B cell (primary cell): ENCODE measurements at places on chromosomes 12 and 14. TPM values are rescaled to one million over a fixed set of nuclear protein-coding genes. Genes with fewer than 3 reads are reported as not detected.

DNA sequence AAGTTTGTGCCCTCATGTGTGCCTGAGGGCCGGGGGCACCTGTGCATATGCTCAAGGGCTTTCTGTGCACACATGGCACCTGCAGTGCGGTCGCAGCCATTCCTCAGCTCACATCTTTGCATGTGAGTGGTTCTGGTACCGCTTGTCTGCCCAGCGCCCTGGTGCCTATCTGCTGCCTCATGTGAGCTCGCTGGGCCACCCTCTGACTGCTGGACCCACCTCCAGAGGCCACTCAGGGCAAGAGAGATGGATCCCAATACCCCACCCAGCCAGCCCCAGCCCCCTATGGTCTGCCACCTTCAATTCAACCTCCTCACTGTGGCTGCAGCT is 5.4 kb upstream of the AMN start:
- H3K4me1 ChIP-seq: peaks cover 55% of the 10 kb centered on the region
- peak; percentile 84 for DNase-seq
- H3K27me3 ChIP-seq: no peaks in the 10 kb centered on the region
- H3K27ac ChIP-seq: peak overlapping the region; percentile 55

Gene NOS1
- not detected in 2 replicates for polyA plus RNA-seq

- H3K36me3 ChIP-seq: no peaks in the 10 kb centered on the region
- H3K27me3 ChIP-seq: no peaks in the 10 kb centered on the region
- H3K4me3 ChIP-seq: no peak overlapping the region
These were observed 151.9 kb downstream of the GXYLT1 start for GRCh38 chr12:41992692-41993215.

DNA sequence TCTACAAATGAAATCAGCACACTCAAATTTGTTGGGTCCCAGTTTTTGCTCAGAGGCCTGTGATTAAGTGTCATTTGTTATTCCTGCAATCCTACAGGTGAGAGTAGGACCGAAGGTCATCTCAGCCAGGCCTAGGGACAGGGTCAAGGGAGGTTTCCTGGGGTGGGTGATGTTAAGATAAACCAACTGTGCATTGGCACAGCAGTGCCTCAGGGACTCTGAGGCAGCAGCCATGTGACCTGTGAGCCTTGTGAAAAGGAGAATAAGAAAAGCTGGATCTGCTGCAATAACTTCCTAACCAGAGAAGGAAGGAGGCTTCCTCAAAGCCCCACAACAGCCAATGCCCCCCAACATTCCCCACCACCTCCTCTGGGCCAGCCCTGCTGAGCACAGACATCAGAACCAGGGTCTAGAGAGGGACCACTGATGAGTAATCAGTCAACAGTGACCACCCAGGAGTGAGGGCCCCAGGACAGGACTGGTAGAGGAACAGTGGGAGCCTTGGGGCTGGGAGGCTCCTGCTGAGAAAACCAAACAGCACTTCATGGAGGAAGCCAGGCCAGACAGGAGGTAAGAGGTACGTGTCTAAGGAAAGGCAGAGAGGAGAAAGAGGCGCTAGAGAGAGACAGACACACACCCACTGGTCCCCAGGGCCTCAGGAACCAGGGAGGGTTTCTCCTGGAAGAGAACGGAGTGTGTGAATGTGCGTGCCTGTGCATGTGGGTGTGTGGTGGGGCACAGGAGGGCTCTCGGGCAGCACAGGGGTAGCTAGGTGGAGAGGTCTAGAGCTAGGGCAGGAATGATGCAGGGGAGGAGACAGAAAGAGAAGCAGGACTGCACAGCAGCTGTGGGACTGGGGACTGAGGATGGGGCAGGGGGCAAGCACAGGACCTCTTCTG is 82.4 kb downstream of the ITPK1 start:
- no peaks in the 10 kb centered on the region for H3K36me3 ChIP-seq
- peak; percentile 32 for DNase-seq
- H3K4me1 ChIP-seq: peaks cover 34% of the 10 kb centered on the region
- no peak overlapping the region for H3K4me3 ChIP-seq
- H3K27ac ChIP-seq: peak overlapping the region; percentile 61

GRCh38 chr14:71725922-71726579 is 206.2 kb upstream of the RGS6 start:
- H3K27ac ChIP-seq: no peak overlapping the region
- H3K27me3 ChIP-seq: no peaks in the 10 kb centered on the region
- DNase-seq: no peak
- peaks cover 86% of the 10 kb centered on the region for H3K36me3 ChIP-seq

DNA sequence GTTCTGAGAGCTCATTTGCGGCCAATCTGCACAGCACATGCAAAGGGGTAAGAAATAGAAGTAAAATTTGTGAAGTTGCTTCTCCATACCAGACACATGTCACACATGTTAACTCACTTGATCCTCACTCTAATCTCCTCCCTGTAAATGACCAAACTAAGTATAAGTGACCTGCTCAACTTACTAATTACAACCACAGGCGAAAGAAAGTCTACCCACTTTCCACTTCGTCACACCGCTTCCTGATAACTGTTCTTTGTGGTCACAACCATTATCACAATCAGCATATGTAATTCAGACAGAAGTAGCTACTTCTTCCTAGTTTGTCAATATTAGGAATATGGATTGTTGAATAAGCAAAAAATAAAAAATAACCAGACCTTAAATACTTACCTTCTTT is 293.7 kb upstream of the CLEC14A start:
- H3K27ac ChIP-seq: no peak overlapping the region
- no peak for DNase-seq
- H3K4me3 ChIP-seq: no peak overlapping the region
- no peaks in the 10 kb centered on the region for H3K36me3 ChIP-seq
- no peaks in the 10 kb centered on the region for H3K4me1 ChIP-seq

- no peak overlapping the region for H3K27ac ChIP-seq
- H3K36me3 ChIP-seq: no peaks in the 10 kb centered on the region
- H3K4me3 ChIP-seq: no peak overlapping the region
- no peaks in the 10 kb centered on the region for H3K27me3 ChIP-seq
- no peaks in the 10 kb centered on the region for H3K4me1 ChIP-seq
- DNase-seq: no peak
These were observed 257.9 kb upstream of the FOXN3 start for GRCh38 chr14:89674936-89675335.

Gene SERPINA4
- polyA plus RNA-seq: not detected in 2 replicates

- H3K4me1 ChIP-seq: no peaks in the 10 kb centered on the region
- peak; percentile 66 for DNase-seq
- H3K27me3 ChIP-seq: no peaks in the 10 kb centered on the region
- no peak overlapping the region for H3K27ac ChIP-seq
- H3K36me3 ChIP-seq: no peaks in the 10 kb centered on the region
These were observed 60.6 kb downstream of the PTPRB start for GRCh38 chr12:70576341-70577282.

DNA sequence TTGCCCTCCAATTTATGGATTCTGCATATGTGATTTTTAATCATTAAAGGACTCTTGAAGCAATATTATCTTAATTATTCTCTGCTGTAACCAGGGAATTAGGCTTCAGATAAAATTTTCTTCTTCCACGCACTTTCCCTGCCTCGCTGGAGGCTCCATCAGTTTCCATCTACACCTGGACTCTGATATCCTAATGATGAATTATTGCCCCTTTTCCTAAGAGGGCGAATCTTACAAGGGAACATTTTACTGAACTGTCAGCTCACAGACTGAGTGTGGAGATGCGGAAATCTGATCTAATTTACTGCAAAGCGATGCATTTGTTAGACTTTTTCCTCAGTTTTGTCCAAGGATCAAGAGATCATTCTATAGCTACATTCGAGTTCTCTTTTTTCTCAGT is 43.0 kb downstream of the LMO3 start:
- DNase-seq: no peak
- no peaks in the 10 kb centered on the region for H3K36me3 ChIP-seq

Gene KCNC2
- not detected in 2 replicates for polyA plus RNA-seq

- no peaks in the 10 kb centered on the region for H3K4me1 ChIP-seq
- DNase-seq: no peak
- H3K4me3 ChIP-seq: no peak overlapping the region
- no peaks in the 10 kb centered on the region for H3K27me3 ChIP-seq
- H3K36me3 ChIP-seq: no peaks in the 10 kb centered on the region
These were observed 334 bp upstream of the TMEM132C start for GRCh38 chr12:128266541-128267130.

Gene PPP1R36
- 0.06 TPM in 1 of 2 replicates, not detected in the other for polyA plus RNA-seq

- H3K27ac ChIP-seq: no peak overlapping the region
- H3K4me3 ChIP-seq: no peak overlapping the region
- H3K27me3 ChIP-seq: no peaks in the 10 kb centered on the region
- DNase-seq: peak; percentile 84
- H3K4me1 ChIP-seq: peaks cover 5% of the 10 kb centered on the region
These were observed 782.5 kb downstream of the TMEM121 start for GRCh38 chr14:106308839-106309389.
